ENCODE measurements at places on chromosomes 7 and 10.

DNA sequence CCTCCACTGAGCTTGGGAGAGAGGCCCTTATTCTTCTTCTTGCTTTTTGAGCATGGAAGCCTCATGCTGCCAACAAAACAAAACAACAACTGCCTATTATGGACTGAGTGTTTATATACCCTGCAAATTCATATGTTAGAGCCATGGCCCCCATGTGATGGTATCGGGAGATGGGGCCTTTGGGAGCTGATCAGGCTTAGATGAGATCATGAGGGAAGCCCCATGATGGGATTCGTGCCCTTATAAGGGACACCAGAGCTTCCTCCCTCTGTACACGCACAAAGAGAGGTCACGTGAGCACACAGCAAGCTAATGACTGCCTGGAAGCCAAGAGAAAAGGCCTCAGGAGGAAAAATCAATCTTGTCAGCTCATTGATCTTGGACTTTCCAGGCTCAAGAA lies 235.0 kb downstream of the FANK1 start:
- DNase-seq = no peak

DNA sequence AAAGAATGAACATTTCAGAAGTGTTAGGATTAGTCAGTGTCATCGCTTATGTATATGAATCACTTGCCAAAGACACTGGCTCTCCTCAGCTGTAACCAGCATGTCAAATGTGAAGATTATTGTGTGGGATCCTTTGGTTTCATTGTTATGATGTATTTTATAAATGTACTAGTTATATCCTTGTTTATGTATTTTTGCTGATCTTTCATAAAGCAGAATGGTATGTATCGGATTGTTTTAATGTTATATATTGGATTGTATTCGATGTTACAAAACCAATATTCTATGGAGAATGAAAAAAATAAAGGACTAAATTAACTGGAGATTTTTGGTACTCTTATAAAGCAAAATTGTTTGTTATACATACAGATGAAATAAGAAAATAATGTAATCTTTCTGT lies 49.2 kb downstream of the ACADSB start:
- no peak for DNase-seq

- DNase-seq = no peak
These were observed 228.6 kb downstream of the MGMT start for GRCh38 chr10:129695671-129696070.

- DNase-seq = no peak
These were observed 76.2 kb upstream of the HABP2 start for GRCh38 chr10:113476673-113477072.

Measured in EH (cell line).